ENCODE measurements at places on chromosomes 5 and 9. TPM values are rescaled to one million over a fixed set of nuclear protein-coding genes. Genes with fewer than 3 reads are reported as not detected.

SOX30 gene
- not detected for total RNA-seq

DNA sequence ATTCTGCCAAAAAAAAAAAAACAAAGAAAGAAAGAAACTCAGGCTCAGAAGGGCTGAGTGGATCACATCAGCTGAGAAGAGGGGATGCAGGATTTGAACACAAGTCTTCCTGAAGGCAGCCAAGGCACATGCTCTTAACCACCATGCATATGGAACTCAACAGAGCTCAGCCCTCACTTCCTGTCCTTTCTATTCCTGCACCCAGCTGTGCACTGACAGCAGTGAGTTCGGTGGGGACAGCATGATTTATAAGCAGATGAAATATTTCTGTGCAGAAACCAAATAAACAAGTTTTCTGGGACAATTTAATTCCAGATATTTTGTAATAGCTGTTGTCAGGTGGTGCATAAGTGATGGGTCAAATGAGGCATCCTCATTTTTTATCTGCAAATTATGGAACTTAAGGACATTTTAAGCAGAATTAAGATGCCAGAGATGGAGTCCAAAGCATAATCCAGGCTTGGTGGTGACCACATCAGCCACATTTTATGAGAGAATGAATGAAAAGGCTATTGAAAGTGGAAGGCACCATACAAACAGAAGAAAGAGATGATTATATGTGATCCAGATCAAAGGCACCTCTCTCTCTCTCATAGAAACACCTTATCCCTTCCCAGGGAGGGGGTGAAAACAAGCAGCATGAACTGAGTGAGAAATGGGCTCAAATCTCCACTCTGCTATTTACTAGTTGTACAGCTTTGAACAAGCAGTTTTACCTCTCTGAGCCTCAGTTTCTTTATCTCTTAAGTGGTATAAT lies 303.6 kb upstream of the MSX2 start:
- no peaks in the 10 kb centered on the region for H3K36me3 ChIP-seq
- no peak for DNase-seq
- H3K4me1 ChIP-seq = peaks cover 13% of the 10 kb centered on the region
- peaks cover 9% of the 10 kb centered on the region for H3K27me3 ChIP-seq
- no peak overlapping the region for H3K4me3 ChIP-seq

PRDM9 gene
- not detected for total RNA-seq

- H3K36me3 ChIP-seq = no peaks in the 10 kb centered on the region
- no peak overlapping the region for H3K4me3 ChIP-seq
- no peak for DNase-seq
- H3K27me3 ChIP-seq = no peaks in the 10 kb centered on the region
- H3K4me1 ChIP-seq = no peaks in the 10 kb centered on the region
These were observed 29.8 kb upstream of the GZMA start for GRCh38 chr5:55072666-55073065.

DNA sequence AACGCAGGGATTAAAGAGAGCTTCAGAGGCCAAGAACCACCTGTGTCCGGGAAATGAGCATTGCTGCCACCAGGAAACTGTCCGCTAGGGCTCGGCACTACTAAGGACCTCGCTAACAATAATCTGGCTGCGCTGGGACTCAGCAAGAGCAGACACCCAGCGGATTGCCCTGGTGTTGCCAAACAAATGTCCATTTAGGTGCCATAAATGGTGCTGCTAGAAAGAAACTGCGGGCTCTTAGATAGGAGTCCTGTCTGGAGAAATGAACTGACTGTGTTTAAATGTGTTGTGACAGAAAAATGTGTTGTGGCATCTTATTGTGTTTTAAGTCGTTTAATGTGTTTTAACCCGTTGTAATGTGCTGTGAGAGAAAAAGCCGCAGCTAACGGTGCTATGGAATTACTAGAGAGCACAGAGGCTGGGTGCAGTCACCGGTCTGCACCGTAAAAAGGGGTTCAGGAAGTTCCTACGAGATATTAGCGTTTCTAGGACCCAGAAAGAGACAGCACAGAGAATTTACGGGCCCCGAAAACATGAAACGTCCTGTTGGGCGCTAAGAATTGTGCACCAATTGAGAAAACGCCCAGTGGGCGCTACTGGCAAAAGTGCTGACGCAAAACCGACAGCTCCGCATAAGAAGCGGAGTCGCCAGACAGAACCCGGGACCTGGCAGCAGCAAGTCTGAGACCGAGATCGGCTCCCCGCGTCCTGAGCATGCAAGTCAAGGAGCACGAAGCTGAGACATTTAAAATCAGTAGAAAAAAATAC lies 90.6 kb downstream of the ANXA2R start:
- DNase-seq = no peak
- no peaks in the 10 kb centered on the region for H3K4me1 ChIP-seq

GRM6 gene
- total RNA-seq = not detected

DNA sequence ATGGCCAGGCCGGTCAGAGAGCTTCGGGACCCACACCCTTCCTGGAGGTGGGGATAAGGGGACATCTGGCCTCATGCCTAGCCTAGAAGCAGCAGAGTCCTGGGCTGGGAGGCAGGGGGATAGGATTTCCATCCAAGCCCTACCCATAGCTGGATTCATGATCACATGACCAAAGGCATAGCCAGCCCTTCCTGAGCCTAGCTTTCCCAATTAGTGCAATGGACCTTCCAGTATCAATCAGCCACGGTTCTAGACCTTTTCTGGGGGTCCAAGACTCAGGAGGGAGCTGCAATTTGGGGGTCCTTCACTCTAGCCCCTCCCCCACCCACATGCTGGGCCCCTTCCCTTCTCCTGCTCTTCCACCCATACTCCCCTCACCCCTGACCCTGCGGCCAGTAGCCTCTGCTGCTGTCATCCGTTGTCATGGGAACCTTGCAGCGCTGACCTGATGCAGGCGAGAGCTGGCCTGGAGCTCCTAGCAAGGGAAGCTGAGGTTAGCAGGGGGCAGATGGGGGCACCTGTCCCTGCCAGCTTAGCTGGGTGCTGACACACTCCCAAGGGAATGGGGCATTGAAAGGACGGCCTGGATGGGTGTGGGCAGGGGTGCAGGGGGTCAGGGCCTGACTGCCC lies 44.6 kb downstream of the CXXC5 start:
- H3K36me3 ChIP-seq = no peaks in the 10 kb centered on the region
- peaks cover 26% of the 10 kb centered on the region for H3K27me3 ChIP-seq
- H3K4me3 ChIP-seq = peak overlapping the region; percentile 57
- peak; percentile 82 for DNase-seq
- H3K27ac ChIP-seq = peak overlapping the region; percentile 70

ZDHHC11 gene
- 73.0 TPM for total RNA-seq
